ENCODE measurements at places on chromosomes 3 and 15.

GRCh38 chr3:150251187-150252062 lies 156.7 kb upstream of the TSC22D2 start:
- peaks cover 2% of the 10 kb centered on the region for H3K27me3 ChIP-seq
- H3K4me1 ChIP-seq = peaks cover 30% of the 10 kb centered on the region
- H3K36me3 ChIP-seq = no peaks in the 10 kb centered on the region
- H3K4me3 ChIP-seq = no peak overlapping the region
- no peak overlapping the region for H3K27ac ChIP-seq
- no peak for DNase-seq

- no peak overlapping the region for H3K27ac ChIP-seq
- H3K27me3 ChIP-seq = no peaks in the 10 kb centered on the region
- no peak overlapping the region for H3K4me3 ChIP-seq
- no peaks in the 10 kb centered on the region for H3K4me1 ChIP-seq
- no peak for DNase-seq
These were observed 31.1 kb downstream of the PHLDB2 start for GRCh38 chr3:111890051-111890580.

GRCh38 chr3:22106213-22106896 lies 355.3 kb upstream of the ZNF385D start:
- no peak overlapping the region for H3K4me3 ChIP-seq
- H3K27ac ChIP-seq = no peak overlapping the region
- no peak for DNase-seq
- no peaks in the 10 kb centered on the region for H3K27me3 ChIP-seq
- no peaks in the 10 kb centered on the region for H3K4me1 ChIP-seq
- no peaks in the 10 kb centered on the region for H3K36me3 ChIP-seq

DNA sequence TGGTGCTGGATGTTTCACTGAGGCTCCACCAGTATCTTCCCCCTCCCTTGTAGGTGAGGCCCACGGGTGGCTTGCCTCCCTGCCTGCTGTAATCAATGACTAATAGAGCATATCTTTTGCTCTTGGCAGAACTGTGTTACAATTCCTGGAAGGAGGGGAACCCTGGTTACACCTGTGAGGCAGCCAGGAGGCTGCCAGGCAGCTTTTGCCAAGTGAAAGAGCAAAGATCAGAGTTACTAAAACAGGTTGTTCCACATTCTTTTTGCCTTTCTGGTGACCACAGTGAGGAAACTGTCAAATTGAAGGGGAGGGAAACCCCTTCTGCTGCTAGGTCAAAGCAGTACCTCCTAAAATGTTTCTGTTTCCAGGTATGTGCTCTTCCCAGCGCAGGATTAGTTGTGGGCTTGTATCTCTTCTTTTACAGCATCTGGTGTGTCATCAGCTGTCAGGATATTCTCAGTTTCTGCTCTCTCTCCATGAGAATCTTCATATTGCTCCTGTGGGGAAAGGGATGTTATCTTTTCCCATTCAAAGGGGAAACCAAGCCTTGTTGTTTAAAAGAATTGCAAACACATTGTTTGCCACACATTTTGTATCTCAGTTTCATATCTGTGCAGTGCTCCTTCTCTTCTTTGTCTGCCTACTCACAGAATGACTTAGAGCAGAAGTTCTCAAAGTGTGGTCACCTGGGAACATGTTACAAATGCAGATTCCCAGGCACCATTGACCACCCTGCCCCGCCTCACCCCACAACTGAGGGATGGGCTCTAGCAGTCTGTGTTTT lies 137.4 kb upstream of the UMPS start:
- H3K36me3 ChIP-seq = no peaks in the 10 kb centered on the region
- DNase-seq = no peak
- no peaks in the 10 kb centered on the region for H3K27me3 ChIP-seq
- H3K27ac ChIP-seq = no peak overlapping the region
- peaks cover 44% of the 10 kb centered on the region for H3K4me1 ChIP-seq

GRCh38 chr15:31504462-31504839 lies 177.8 kb downstream of the KLF13 start:
- no peaks in the 10 kb centered on the region for H3K4me1 ChIP-seq
- H3K36me3 ChIP-seq = no peaks in the 10 kb centered on the region
- H3K4me3 ChIP-seq = no peak overlapping the region
- no peak for DNase-seq
- no peaks in the 10 kb centered on the region for H3K27me3 ChIP-seq
- H3K27ac ChIP-seq = no peak overlapping the region

DNA sequence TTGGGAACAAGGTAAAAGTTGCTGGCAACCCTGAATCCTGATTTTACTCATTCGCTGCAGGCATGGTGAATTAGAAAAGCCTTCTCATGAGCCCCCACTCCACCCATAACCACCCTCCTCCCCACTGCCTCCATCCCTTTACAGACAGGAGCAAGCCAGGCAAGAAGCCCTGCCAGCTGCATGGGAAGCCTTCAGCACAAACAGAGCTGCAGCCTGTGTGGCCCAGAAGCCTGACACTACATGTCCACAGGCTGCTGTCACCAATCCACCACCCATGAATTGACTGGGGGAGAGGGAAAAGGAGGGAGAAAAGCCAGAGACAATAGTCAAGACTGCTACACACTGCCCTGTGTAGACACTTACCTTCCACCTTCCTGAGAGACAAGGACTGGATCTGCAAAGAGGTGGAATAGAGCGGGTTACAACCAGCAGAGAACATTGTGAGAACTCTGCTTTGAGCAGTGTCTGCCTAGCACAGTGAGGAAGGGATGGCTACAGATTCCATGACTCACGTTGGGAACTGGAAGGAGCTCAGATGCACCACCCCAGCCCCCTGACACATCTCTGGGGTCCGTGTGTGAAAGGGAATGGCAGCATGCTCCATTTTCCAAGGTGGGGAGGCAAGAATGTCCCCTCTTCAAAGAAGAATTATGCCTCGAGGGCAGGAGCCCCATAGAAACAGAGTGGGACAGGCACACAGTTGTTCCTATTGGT lies 33.9 kb downstream of the DZIP1L start:
- H3K4me3 ChIP-seq = no peak overlapping the region
- no peak overlapping the region for H3K27ac ChIP-seq
- no peak for DNase-seq
- no peaks in the 10 kb centered on the region for H3K27me3 ChIP-seq
- H3K36me3 ChIP-seq = no peaks in the 10 kb centered on the region

Measured in HepG2 (cell line).